ENCODE measurements at places on chromosomes 11 and 22.

- DNase-seq = no peak
Observed at GRCh38 chr11:125084761-125085231, 21.7 kb downstream of the SLC37A2 start.

DNA sequence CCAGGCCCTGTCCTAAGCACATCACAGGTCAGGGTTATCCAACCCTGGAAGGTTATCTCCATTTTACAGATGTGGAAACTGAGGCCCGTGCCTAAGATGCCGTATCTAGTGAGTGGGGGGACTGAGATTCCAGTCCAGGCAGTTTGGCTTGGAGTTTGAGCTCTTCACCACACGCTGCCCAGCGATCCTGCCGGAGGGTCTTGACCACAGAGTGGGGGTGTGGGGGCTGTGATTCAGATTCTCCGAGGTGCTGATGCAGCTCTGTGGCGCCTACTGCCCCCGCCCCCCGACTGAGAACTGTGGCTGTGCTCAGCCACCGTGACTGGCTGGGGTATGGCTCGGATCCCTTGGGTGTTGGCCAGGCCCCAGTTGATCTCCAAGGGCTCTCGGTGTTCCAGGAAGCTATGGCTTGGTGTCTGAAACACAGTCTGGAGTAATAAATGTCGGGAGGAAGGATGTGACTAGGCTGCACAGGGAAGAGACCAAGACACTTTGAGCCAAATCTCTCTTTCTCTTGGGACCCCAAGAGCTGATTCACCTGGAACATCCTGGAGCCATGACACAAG, 60.6 kb upstream of the RASD2 start:
- peak; percentile 34 for DNase-seq

- DNase-seq = no peak
Observed at GRCh38 chr11:14067686-14068085, 105.2 kb downstream of the SPON1 start.

DNA sequence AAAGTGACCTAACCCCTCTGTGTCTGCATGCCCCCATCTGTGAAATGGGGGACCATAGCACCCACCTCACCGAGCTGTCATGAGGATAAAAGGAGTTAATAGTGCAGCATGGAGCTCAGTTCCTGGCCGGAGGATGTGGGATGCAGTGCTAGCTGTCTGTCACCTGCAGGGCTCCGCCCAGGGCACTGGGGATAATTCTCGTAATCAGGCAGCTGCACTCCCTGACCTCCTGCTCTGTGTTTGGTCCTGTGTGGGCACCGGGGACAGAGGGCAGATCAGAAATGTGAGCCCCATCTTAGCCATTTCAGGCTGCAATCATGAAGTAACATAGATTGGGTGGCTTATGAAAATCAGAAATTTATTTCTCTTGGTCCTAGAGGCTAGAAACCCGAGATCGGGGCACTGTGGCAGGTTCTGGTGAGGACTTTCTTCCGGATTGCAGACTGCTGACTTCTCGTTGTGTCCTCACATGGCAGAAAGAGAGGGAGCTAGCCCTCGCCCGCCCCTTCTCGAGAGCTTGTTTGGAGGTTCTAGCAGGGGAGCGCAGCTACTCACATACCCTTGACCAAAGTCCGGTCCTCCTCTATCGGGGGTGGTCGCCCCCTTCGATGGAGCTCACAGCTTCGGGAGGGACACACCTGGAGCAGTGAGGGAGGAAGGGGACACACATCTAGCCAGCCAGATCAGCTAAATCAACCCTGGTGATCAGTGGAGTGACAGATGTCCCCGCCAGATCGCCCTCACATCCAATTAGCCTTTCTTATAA, 3.2 kb downstream of the KCTD17 start:
- DNase-seq = no peak

DNA sequence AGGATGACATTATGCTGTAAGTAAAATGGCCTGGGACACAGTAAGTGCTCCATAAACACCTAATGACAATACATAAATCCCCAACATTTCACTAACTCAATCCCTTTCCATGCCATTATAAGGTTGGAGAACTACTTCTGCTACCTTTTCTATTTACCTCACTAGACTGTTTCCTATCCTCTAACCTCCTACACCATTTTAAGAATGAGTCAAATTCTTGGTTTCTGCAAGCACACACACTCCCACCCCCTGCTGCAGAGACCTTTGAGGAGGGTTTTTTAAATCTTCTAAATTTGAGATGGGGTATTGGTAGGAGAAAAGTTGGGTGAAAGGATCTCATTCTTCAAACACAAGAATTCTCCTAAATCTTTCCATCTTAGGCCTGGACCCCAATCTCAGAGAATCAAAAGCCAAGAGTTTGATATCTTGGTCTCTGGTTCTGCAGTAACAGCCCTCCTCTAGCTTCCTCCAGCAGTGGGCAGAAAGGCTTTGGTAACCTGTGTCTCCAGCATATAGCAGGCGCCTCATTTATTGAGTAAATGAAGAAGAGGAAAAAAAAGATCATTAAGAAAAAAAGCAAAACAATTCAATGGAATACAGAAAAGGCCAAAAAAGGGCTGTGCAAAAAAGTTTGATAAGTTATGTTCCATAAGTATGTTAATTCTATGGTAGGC, 42.3 kb downstream of the SYTL2 start:
- DNase-seq = no peak

DNA sequence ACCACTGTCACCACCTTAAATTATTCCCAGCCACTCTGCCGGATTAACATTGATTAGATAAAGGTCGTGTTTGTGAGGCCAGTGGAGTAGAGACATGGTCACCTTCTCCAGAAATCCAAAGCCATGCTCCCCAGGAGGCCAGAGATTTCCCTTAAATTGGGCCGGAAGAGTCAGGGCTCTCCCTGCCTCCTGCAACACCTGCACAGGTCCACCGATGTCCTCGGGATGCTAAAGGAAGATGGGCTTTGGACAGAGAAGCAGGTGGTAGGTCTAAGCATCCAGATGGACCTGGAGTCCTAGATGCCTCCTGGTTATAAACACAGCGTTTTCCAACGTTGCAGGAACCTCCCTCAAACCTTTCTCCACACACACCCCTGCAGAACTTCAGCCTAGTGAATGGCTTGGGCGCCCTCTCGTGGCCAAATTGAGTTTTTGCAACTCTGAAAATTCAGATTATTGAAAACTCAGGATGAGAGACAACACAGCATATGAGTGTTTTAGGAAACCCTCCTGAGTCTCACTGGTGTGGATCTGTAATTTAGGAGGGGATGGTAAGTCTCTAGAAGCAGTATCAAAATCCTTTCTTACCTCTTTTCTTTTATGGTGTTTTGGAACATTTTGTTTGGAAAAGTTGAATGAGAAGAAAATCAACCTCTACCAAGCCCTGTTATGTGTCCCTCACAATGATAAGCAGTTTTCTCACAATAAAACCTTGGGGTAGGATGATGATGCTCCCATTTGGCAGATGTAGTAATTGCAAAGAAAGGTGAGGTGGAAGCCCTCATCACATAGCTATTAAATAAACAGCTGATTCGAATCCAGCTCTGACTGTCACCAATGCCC, 109.6 kb downstream of the RRAS2 start:
- DNase-seq = peak; percentile 57

- no peak for DNase-seq
Observed at GRCh38 chr11:20474176-20474881, 86.8 kb downstream of the PRMT3 start.

- no peak for DNase-seq
Observed at GRCh38 chr11:36818410-36818809, 220.4 kb upstream of the RAG2 start.

DNA sequence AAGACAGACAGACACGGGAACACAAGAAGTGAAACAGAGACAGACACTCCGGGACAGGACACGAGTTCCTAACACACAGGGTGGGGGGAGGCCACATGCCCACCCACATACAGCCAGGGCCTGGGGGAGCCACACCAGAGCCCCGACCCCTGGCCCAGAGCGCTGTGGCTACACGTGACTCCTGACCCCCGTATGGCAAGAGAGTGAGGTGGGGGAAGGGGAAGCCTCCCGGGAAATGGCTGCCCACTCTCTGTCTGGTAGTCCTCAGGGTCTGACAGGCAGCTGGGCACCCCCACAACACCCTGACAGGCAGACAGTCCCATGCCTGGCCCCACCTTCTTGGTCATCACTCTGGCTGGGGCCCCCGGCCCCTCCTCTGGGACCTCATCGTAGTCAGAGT, 38.6 kb upstream of the PDE2A start:
- no peak for DNase-seq

DNA sequence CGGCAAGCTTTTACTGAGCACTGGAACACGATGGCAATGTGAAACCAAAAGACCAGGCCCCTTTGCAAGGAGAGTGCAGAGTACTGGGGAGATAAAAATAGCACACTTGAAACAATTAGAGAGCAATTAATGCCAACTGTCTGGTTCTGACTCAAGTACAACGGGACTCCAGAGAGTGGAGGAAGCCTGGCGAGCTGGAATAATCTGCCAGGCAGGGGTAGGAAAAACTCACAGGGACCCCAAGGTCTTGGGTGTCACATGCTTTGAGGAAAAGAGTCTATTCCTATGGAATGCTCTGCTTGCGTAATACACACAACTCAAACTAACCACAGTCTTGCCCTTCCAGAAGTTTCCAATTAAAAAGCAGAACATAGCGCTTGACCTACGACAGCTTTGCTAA, 113.0 kb upstream of the CLMP start:
- peak; percentile 87 for DNase-seq

DNA sequence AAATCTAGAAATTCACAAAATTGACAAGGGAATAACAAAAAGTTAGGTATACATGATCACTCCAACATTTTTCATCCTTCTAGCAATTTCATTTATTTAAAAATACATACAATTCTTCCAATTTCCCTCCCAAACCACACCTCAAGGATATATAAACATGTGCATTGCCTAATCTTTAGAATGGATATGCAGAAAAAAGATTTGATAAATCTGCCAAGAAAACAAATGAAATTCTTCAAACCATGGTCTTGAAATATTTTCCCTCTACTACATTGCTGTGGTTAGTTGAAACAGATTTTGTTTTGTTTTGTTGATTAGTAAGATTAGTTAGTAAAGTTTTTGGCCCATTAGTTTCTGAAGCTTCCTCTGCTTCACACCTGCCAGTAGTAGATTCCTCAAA, 703.3 kb upstream of the CCDC179 start:
- no peak for DNase-seq
